ENCODE measurements at places on chromosomes 3 and 15.

DNA sequence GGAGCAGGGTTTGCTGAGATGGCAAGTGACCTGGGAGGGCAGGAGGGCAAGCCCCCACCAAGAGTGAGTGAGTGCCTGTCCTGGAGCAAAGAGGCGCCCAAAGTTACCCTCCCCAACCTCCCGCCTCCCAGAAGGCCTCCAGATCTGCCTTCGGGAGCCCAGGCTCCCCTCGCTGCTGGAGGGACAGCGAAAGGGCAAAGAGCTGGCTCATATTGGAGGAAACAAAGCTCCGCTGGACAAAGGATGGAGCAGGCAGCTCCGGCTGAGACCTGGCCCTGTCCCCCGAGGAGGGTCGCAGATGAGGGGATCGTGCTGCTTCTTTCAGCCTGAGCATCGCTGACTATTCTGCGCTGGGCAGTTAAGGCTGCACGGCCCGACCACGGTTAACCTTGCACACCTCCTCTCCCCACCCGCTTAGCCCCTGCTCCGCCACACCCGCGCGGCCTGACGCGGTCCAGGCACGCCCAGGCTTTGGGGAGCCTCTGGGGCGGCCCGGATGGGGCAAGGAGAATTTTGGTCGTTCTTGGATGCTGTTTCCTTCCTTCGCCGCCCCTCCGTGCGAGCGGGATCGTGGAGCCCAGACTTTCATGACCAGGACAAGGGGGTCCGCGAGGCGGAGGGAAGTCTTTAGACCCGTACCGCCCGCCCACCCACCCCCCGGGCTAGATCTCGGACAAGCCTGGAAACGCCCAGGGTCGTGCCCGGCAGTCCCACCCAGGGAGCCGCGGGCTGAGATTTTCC lies 651 bp downstream of the PLCD1 start:
- DNase-seq: no peak

- no peak for DNase-seq
These were observed 53.9 kb downstream of the CALML4 start for GRCh38 chr15:68151277-68151676.

- DNase-seq: no peak
These were observed 44.1 kb upstream of the ARL6 start for GRCh38 chr3:97720417-97720816.

DNA sequence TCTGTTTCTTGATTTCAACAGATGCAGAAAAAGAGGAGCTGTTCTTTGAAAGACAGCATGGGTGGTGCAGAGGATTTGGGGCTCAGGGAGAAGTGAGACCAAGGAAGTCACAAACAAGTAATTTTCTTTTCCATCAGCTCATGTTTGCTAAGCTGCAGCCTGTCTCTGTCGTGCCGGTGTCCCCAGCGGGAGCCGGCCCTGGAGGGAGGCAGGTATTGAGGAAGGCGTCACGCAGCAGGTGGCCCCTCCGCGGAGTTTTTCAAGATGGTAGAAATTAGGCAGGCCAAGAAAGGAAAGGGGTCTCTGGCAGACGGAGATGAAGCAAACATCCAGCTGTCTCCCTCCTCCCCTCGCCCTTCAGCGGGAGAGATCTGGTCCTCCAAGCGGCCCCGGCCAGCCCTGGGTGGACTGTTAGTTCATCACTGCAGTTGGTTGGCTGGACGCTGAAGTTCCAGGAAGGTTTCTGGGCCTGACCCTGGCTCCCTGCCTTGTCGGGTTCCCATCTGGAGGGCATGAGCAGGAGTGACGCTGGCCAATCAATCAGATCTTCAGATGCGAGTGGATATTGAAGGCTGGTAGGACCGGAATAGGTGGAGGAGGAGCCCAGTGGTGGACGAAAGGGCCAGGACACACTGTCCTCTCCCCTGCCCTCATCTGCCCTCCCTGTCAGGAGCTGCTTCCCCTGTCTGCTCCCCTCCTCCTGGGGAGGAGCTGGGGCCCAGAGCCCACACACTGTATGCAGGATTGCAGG lies 27.7 kb upstream of the MUC4 start:
- no peak for DNase-seq

GRCh38 chr15:78421238-78421965 lies 16.6 kb upstream of the IREB2 start:
- no peak for DNase-seq

GRCh38 chr3:128859630-128860029 lies 19.8 kb upstream of the ACAD9 start:
- DNase-seq: no peak

GRCh38 chr3:112629425-112629824 lies 11.5 kb downstream of the CCDC80 start:
- DNase-seq: no peak

DNA sequence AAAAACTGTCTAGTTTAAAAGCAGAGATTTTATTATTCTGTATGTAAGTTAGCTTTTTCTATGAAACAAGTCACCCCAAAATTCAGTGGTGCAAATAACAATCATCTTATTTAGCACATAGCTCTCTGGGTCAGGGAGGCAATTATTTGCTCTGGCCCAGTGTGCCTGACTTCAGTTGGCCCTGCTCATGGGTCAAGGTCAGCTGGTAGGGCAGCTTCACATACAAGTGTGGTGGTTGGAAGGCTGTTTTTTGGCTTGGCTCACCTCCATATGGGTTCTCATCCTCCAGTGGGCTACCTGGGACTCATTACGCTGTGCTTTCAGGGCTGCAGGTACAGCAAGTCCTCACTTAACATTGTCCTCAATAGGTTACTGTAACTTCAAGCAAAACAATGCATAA lies 228.6 kb downstream of the NR2F2 start:
- no peak for DNase-seq

- no peak for DNase-seq
These were observed 34.9 kb upstream of the GABRB3 start for GRCh38 chr15:26807517-26808427.

- no peak for DNase-seq
These were observed 83.5 kb downstream of the SV2B start for GRCh38 chr15:91183596-91183995.

GRCh38 chr3:98733053-98733811 lies 29.9 kb upstream of the ST3GAL6 start:
- no peak for DNase-seq

GRCh38 chr15:35932531-35932930 lies 386.6 kb upstream of the DPH6 start:
- DNase-seq: no peak
